ENCODE measurements at places on chromosomes 13 and 19. TPM values are rescaled to one million over a fixed set of nuclear protein-coding genes. Genes with fewer than 3 reads are reported as not detected.

DNA sequence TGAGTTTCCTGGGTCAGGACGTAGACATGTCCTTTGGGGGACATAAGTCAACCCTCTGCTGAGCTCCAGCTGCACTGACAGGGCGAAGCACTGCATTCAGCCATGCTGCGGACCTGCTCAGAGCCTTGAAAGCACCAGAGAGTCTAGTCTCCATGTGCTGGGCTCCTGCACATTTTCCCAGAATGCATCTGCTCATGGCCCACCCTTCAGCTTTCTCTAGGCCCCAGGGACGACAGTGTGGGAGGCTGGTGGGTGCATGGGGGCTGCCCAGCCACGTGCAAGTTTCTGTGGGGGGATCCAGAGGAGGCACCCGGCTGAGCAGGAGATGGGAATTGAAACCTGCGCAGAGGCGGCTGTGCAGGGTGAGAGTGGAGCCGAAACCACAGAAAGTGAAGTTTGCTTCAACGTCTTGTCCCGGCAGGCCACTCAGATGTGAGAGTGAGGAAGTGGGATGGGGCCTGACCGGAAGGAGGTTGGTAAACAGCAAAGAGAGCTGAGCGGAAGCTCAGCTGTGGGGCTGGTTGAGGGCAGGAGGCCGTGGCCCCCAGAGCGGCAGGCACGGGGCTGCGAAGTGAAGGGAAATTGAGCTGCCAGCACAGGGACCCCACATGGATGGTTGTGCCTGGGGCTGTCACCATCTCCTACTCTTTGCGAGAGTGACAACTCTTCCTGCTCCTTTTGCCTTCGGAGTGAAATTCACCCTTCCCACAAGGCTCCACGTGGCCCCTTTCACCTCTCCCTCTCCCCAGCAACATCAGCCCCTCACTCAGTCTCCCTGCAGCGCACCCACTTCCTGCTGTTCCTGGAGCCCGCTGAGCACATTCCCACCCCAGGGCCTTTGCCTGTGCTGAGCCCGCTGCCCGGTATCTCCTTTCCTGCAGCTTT is 11.8 kb downstream of the PGLS start:
- DNase-seq: peak; percentile 26

DNA sequence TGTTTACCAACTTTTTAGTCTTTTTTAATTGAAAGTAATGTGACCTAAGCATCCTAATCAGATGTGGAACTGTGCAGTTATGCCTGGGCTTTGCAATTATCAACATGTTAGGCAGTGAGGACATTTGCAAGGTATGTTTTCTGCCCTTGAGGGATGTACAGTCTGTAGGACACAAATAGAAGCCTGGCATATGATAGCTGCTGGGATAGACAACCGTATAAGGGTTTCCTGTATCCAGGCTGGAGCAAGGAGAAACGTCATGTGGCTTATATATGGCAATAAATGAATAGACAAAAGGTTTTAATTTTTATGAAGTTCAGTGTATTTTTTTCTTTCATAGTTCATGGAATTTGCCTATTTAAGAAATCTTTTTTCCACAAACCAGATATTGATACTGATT is 2.0 kb upstream of the VPS36 start:
- no peak for DNase-seq

SCEL gene
- polyA plus RNA-seq: not detected

GRCh38 chr13:39105110-39105509 is 66.9 kb downstream of the NHLRC3 start:
- DNase-seq: no peak

- DNase-seq: no peak
Observed at GRCh38 chr13:76132532-76132931, 496.4 kb downstream of the LMO7 start.

DNA sequence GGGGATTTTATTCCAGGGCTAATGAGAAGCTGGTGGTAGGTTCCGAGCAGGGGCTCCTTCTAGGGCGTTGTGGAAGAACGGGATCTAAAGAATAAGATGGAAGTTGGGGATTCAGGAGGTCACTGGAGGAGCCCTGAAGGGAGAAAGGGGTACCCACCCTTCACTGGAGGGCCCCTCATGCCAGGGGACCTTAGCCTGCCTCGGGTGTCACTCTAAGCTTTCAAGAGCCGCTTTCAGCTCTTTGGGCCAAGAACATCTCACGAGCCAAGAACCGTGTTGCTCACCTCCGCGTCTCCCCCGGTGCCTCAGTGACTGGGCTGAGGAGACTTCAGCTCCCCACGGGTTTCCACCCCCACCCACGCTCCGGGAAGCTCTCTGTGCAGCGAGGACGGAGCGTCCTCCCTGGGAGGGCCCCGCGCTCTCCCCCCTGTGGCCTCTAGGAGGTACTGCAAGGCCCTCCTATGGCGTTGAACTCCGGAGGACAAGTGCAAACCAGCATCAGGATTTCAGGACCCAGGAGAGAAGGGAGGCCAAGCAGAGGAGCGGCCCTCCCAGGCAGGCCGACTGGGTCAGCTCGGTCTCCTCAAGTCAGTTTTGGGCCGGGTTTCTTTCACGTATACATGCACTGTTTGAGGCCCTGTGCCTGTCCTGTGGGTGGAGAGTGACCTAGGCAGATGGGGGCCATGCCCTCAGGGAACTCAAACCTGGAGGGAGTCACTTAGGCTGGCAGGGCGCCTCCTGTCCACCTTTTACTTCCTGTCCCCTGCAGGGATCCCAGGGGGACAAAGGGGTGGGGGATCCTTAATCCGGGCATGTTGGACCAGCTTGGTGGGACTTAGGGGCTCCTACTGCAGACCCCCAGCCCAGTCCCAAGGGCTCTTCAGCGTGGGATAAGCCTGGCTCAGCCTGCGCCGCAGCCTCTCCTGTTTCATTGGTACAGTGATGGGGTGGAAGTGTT is 5.1 kb upstream of the KRTDAP start:
- peak; percentile 64 for DNase-seq

- no peak for DNase-seq
Observed at GRCh38 chr19:18931316-18932162, 9.5 kb downstream of the HOMER3 start.

THSD8 gene
- not detected for polyA plus RNA-seq

CCDC169 gene
- polyA plus RNA-seq: not detected

PDX1 gene
- not detected for polyA plus RNA-seq

DNA sequence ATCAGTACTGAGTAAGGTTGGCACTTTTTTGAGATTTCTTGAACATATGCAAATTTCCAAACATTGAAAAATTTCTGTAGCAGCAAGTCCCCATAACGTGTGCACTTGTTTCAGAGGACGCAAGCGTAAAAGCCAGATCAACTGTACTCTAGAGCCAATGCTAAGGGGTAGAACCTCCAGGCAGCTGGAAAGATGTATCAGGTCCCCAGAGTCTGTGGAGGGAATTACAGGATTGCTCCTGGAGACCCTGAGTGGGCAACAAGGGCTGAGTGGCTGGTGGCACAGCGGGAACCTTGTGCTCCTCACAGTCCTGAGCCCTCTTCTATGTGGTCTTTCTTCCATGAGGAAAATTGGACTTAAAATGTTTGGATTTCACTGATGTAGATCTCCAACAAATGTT is 53.9 kb upstream of the AMER2 start:
- no peak for DNase-seq

CTXN1 gene
- polyA plus RNA-seq: not detected

ZNF98 gene
- not detected for polyA plus RNA-seq

DNA sequence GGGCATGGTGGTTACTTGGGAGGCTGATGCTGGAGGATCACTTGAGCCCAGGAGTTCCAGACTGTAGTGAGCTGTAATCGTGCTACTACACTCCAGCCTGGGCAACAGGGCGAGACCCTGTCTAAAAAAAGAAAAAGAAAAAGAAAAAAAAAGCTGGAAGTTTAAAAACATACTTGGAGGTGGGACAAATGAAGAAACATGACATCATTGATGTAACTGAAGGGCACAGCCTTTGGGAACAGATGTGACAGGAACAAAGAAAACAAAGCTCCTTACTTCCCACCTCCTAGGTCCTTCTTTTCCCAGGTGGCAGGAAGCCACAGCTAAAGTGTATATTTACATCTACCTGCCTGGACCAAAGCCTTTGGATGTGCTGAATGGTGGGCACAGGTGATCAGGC is 1.9 kb downstream of the PEX11G start:
- no peak for DNase-seq

DENND1C gene
- polyA plus RNA-seq: 57.3 TPM

KLK4 gene
- not detected for polyA plus RNA-seq

OLFM4 gene
- polyA plus RNA-seq: not detected

DNA sequence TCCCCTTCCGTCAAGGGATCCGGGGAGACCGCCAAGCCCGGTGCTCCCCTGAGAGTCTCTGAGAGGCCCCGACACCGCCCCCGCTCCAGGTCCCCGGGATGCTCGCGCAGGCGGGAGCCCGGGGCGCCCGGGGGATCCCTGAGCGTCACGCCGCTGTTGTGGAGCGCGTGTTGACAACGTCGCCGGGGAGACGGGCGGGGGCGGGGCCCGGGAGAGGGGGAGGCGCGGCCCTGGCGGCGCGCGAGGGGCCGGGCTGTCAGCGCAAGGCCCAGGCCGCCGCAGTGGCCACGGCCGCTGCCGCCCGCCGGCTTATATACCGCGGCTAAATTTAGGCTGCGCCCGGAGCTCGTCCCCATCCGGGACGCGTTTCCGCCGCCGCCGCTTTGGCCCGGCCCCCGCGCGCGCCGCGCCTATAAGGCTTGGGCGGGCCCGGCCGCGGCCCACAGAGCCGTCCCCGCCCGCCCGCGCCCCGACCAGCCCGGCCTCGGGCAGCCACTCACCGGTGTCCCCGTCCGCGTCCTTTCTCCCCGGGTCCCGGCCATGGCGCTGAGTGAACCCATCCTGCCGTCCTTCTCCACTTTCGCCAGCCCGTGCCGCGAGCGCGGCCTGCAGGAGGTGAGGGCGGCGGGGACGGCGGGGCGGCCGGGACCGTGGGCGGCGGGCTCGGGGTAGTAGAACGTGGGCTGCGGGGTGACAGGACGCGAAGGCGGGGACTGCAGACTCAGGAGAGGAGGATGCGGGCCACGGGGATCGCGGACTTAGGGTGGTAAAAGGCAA is at the start of gene KLF2:
Gene KLF2 (plus strand): TSS at position 443 of the 777 bp plus-strand sequence. CDS start 98 bp downstream, at position 541.
- peak; percentile 93 for DNase-seq

CRX gene
- polyA plus RNA-seq: not detected

DNA sequence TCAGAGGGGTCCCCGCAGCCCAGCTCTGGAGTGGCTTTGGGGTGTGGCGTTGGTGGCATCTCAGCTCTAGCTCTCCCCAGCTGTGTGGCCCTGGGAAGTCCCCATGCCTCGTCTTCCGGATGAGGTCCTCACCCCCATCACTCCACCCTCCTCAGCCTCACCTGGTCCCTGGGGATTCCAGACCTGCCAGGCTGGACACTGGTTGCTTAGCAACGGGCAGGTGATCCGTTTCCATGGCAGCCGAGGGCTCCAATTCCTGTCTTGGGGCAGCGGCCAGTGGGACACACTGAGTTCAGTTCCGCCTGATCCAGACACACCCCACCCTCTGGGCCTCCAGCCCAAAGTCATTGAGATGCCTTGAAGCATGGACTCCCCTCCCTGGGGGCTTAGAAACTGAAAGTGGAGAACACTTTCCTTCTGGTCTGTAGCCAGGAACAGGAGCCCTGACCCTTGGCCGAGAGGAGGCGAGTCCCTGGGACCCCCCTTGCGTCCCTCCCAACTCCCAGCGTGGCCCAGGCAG is 7.7 kb upstream of the MISP start:
- no peak for DNase-seq

- no peak for DNase-seq
Observed at GRCh38 chr19:43616306-43616705, 3.1 kb downstream of the ZNF428 start.

GRCh38 chr13:76129305-76130000 is 493.3 kb downstream of the LMO7 start:
- no peak for DNase-seq

OR10H1 gene
- not detected for polyA plus RNA-seq

GRCh38 chr19:40561947-40562346 is 14.7 kb upstream of the SHKBP1 start:
- DNase-seq: no peak

GRCh38 chr19:55304279-55304978 is 20.6 kb downstream of the BRSK1 start:
- no peak for DNase-seq

- no peak for DNase-seq
Observed at GRCh38 chr13:40123962-40124632, 468.6 kb downstream of the COG6 start.

- DNase-seq: no peak
Observed at GRCh38 chr19:35162471-35163326, 8.2 kb downstream of the FXYD5 start.

GRCh38 chr13:98517576-98518310 is 59.2 kb downstream of the STK24 start:
- no peak for DNase-seq

OVOL3 gene
- polyA plus RNA-seq: not detected

TEX26 gene
- polyA plus RNA-seq: not detected

GRCh38 chr13:110126391-110126961 is 180.5 kb downstream of the COL4A1 start:
- DNase-seq: no peak

GRCh38 chr13:30479154-30479882 is 13.6 kb upstream of the HMGB1 start:
- DNase-seq: no peak

DNA sequence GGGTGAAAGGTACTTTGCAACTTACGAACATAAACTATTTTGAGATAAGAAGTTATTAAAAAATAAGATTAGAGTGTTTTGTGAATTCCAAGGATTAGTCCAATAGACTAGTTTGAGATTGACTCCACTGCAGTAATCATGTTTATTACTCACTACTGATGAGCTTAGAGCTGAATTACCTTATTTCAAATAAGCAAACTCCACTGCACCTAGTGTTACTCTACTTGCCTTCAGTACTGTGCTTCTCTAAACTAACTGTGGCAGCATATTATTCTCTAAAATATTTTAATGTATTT is 111.7 kb downstream of the MIPEP start:
- no peak for DNase-seq

- DNase-seq: no peak
Observed at GRCh38 chr13:108305655-108306054, 36.1 kb downstream of the TNFSF13B start.

ICAM5 gene
- polyA plus RNA-seq: not detected

C5AR1 gene
- not detected for polyA plus RNA-seq

DNA sequence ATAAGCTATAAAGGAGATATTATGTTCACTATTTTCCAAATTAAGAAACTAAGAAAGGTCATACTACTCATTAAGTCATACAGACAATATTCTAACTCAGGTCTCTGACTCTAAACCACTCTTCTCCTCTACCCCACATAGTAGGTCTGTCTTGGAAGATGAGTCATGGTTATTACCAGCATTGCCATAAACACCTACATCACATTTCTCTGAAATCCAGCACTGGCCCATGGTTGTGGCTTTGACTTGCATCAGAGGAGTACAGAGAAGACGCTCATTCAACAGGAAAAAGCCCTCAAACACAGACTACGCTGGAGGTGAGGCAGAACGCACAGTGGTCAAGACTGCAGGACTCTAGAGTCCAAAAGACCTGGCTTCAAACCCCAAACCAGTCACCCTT is 476.8 kb downstream of the COG6 start:
- DNase-seq: no peak

ENOX1 gene
- not detected for polyA plus RNA-seq

OLFM2 gene
- 9.2 TPM for polyA plus RNA-seq

FBN3 gene
- polyA plus RNA-seq: not detected

S1PR4 gene
- 589 TPM for polyA plus RNA-seq

GRCh38 chr13:29000826-29001225 is 180.7 kb downstream of the MTUS2 start:
- no peak for DNase-seq

GRCh38 chr19:10625003-10625761 is at the start of gene SLC44A2:
TSS of gene SLC44A2 (plus strand) at chr19:10625553. CDS start at chr19:10625634, 81 bp downstream.
- no peak for DNase-seq

All from naive thymus-derived CD4-positive, alpha-beta T cell (primary cell).